ENCODE measurements at places on chromosomes 2 and 18.

- no peak for DNase-seq
These were observed 3.5 kb downstream of the RRM2 start for GRCh38 chr2:10125842-10126631.

DNA sequence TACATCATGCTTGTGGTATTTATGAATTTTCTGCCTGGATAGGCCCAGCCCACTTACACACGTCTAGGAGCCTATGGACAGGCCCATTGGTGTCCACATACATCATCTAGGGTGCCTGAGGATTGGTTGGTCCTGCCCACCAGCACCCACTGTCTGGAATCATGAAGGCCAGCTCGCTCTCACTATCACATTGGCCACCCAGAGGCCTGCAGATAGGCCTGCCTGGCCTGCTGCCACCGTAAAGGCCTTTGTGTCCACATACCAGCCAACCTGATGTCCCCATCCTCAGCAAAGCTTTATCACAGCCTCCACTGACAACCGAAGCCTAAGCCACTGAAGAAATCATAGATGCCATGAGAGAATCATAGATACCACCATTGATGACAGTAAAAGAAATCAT, 40.2 kb downstream of the METTL21A start:
- no peak for DNase-seq

DNA sequence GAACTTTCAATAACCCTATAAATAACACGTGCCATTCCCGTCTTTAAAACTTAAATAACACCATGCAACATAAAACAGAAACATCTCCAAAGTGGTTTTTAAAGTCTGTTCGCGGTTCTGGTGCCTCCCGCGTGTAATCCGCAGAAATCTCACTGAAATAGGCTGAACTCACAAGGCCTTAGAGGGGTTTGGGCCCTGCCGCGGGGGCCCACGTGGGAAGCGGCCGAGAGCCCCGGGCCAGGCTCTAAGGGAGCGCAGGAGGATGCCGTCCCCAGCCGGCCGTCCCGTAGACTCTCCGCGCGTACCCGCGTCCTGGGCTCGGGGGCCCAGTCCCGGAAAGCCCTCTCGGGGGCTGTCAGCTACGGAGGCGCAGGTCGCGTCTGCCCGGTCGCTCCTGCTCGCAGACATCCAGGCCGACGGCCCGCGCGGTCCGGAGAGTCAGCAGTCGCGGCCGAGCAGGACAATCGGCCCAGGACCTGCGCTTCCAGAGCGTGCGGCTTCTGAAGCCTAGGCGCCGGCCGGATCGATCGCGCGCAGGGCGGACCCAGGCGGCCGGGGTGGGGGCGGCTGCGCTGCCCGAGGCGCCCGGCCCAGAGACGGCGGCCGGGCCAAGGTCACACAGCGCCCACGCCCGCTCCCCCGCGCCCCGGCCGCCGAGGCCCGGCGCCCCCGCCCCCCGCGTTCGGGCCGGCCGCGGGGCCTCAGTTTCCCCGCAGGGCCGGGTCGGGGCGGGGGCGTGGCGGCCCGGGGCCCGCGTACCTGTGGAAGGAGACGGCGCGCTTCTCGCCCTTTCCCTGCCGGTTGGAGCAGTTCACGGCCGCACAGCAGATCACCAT, 558 bp downstream of the THAP4 start:
- no peak for DNase-seq

DNA sequence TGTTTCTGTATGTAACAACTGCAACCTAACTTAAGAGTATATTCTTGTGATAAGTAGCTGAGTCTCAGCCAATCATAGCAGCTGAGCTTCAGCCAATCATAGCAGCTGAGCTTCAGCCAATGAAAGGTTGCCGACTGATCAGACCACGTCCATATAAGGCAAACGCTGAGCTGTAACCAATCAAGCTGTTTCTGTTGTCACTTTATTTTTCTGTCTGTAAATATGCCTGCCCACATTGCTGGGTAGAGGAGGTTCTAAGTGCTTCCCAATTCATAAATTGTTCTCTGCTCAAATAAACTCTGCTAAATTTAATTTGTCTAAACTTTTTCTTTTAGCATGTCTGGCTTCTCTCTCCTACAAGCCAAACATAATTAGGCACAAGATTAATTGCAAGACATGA, 231.5 kb upstream of the TCF4 start:
- DNase-seq, result no peak

GRCh38 chr2:233976690-233977294, 59.6 kb downstream of the TRPM8 start:
- DNase-seq, result peak; percentile 47

- DNase-seq, result no peak
These were observed 42.6 kb upstream of the RNF152 start for GRCh38 chr18:61935362-61935761.

All from NCI-H2081 (cell line).